SW 1271 (cell line): ENCODE measurements at places on chromosomes 2 and 18.

DNA sequence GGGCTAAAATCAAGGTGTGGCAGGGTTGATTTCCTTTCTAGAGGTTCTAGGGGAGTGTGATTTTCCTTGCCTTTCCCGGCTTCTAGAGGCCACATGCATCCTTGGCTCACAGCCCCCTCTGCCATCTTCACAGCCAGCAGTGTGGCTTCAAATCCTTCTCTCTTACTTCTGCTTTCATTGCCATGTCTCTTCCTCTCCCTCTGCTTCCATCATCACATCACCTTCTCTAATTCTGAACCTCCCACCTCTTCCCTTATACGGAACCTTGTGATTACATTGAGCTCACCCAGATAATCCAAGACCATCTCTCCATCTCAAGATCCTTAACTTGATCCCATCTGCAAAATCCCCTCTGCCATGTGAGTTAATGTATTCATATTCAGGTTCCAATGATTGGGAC lies 56.2 kb upstream of the RMDN2 start:
- no peak for DNase-seq

GRCh38 chr2:6203291-6203959 lies 511.2 kb downstream of the SOX11 start:
- no peak for DNase-seq

GRCh38 chr2:138632066-138632620 lies 130.6 kb downstream of the SPOPL start:
- DNase-seq = no peak

- no peak for DNase-seq
Measured at GRCh38 chr18:55878224-55878623, 290.2 kb upstream of the TCF4 start.

GRCh38 chr2:57460396-57461276 lies 586.0 kb upstream of the VRK2 start:
- DNase-seq = no peak

- DNase-seq = no peak
Measured at GRCh38 chr18:77168811-77169311, 36.3 kb upstream of the MBP start.

DNA sequence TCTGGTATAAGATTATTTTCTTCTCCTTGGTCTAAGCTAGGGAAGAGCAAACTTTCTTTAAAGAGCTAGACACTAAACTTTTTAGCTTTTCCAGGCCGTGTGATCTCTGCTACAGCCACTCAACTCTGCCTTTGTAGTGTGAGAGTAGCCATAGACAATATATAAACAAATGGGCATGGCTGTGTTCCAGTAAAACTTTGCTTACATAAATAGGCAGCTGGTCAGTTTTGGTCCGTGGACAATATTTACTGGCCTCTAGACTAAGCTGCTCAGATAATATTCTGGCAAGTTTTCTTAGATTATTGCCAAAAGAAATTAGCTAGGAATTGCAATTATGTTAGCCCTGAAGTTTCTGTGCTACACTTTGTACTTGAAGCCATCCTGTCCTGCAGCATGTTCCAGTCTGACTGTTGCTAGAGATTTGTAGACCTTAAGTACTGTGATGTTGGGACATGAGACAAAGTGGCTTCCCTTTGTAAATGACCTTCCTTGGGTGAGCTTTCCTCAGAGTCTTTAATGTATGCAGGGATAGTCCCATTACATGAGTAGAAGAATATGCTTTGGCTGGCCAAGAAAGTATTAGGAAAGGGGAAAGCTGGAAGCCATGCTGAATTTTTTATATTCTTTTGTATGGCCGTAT lies 126.9 kb downstream of the SOX11 start:
- DNase-seq = no peak

GRCh38 chr2:235852526-235852920 lies 315.7 kb downstream of the GBX2 start:
- DNase-seq = no peak

DNA sequence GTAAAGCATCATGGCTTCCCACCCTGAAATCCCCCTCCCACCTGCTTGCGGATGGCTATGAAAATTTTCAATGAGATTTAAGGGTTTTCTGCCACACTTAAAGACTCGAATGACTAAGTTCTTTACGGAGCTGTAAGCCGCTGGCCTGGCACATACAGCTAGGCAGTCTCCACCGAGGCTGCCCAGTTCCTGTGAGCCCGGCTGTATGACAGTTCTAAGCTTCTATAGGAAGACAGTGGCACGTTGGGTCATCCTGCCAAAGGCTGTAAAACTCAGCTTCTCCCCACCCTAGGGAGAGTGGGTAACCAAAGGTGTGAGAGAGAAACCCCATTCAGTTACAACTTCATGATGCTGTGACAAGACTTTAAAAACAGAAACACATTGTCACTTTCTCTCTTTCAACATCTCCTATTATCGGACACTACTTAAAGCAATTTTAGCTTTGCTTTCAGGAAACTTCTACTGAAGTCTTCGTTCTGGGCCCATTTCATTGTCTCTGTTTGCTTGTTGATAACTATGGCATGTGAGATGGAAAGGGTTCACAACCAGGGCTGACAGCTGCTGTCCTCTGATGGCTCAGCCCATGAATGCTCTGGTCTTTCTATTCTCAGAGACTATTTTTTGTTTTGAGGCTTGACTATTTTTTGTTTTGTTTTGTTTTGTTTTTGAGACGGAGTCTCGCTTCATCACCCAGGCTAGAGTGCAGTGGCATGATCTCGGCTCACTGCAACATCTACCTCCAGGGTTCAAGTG lies 7.1 kb downstream of the CASP8 start:
- DNase-seq = no peak

GRCh38 chr18:30889519-30890301 lies 152.8 kb downstream of the DSC3 start:
- DNase-seq = no peak

- DNase-seq = no peak
Measured at GRCh38 chr2:18971628-18972027, 382.3 kb upstream of the NT5C1B start.

DNA sequence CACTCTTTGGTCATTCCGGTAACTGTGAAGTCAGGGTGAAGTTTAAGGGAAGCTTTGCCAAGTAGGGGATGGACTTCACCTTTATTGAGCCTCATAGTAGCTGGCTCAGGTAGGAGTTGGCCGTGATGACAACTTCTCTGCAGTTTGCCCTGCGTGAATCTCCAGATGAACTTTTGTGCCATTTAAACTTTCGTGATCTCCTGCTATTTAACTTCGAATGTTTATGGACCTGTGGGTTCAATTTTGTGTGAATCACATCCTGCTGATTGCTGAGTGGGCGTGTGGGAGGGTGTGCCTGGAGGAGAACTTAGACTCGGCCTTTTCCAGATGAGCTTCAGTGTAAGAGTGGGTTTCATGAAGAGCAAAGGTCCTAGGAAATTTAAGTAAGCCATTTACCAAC lies 4.2 kb downstream of the UGT1A1 start:
- DNase-seq = no peak

GRCh38 chr18:49865401-49865800 lies 52.1 kb upstream of the ACAA2 start:
- DNase-seq = no peak

DNA sequence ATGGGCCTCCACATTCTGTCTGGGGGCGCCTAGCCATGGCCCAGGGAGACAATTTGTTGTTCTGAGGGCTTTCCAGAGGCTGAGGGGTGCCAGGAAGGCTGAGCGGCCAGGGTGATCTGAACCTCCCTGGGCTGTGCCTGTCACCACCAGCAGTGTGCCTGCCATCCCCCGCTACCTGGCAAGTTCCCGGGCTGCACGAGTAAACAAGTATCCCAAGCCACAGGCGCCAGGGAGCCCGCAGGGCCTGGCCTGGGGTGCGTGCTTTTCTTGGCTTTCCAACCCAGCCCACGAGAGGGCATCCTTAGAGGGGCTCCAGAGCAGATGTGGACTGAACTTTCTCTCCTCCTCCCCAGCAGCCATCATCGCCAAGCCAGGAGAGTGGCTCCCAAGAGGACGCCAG lies 35.1 kb upstream of the B3GNT7 start:
- DNase-seq = no peak

DNA sequence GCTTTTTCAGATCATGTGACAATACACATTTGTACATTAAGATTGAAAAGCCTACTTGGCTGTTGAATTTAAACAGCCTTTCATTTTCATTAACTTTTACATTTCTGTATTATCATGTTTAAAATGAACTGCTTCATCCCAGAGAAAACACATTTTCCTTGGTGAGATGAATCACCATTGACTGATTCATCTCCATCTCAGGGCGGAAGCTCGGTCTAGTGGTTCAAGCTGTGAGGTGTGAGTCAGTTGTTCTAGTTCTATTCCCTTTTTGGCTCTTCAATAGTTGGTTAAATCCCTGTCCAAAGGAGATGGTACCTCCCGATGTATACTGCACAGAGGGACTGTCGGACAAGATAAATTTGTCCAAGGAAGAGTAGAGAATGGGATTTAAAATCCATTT lies 189.7 kb downstream of the ADCYAP1 start:
- DNase-seq = peak; percentile 39

- DNase-seq = no peak
Measured at GRCh38 chr2:127636248-127637235, 9.4 kb upstream of the GPR17 start.

DNA sequence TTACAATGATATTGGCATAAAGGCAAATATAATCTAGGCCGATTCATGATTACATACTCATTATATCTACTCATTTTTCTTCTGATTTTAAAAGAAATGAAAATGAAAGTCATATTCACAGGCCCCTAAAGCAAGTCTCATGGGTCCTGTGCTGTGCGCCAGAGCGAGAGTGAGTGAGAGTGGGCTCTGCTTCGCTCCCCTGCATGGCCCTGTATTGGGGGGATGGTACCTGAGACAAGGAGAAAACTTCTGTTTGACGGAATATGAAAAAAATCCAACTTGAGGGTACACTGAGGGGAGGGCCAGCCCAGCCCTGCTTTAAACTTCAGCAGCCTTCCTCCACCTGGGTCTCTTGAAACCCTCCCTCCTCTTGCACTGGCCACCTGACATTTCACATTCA lies 81.4 kb upstream of the RGPD5 start:
- no peak for DNase-seq

GRCh38 chr18:31973929-31974546 lies 31.1 kb upstream of the TRAPPC8 start:
- no peak for DNase-seq

DNA sequence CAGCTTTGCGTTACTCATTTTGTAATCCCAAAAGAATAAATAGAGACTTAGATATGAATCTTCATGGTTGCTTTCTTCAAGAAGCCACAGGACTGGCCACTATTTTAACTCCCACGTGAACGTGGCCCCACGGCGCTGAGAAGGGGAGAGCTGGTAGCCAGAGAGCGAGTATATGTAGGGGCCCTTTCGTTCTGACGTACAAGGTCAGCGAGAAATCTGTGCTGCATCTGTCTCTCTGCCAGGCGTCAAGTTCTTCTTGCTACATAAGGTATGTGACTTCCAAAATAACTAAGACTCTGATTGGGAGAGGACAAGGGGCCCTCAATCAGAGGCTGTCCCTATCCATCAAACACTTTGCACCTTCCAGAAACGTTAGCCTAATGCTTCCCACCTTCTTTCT lies 149.2 kb downstream of the PLEKHA3 start:
- no peak for DNase-seq

DNA sequence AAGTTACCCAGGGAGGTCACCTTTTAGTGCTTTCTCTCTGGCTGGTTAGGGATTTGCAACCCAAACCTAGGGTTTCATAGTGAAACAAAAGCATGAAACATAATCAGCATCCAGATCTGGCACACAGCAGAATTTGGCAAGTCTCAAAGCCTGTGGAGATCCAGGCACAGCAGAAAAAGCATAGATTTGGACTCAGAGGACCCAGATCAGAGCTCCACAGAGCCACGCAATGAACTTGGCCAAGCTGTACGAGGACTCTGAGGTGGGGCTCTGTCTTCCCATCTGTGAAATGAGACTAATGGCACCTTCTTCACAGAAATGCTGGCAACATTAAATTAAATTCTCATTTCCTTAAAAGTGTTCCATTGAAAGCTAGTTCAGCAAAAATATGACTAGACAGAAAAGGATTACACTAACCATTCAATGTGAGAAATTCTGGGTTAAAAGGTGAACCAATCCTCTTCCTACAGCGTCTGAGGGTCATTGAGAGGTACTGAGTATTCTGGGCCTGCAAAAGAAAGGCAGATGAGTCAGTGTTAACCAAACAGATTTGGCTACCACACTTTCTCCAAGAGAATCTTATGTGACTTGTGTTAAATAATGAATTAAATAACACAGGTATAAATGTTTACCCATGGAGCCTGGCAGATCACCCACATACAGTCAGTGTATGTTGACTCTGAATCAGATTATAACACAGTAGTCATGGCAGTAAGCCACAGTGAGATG lies 266.3 kb downstream of the MREG start:
- DNase-seq = no peak

- no peak for DNase-seq
Measured at GRCh38 chr2:127891811-127892210, 6.1 kb upstream of the AMMECR1L start.
